Left lung (tissue), 14 donors: ENCODE measurements at places on chromosomes 12 and 14. TPM values are rescaled to one million over a fixed set of nuclear protein-coding genes. Genes with fewer than 3 reads are reported as not detected.

The NFATC4 gene
- 64.2 TPM for total RNA-seq

DNA sequence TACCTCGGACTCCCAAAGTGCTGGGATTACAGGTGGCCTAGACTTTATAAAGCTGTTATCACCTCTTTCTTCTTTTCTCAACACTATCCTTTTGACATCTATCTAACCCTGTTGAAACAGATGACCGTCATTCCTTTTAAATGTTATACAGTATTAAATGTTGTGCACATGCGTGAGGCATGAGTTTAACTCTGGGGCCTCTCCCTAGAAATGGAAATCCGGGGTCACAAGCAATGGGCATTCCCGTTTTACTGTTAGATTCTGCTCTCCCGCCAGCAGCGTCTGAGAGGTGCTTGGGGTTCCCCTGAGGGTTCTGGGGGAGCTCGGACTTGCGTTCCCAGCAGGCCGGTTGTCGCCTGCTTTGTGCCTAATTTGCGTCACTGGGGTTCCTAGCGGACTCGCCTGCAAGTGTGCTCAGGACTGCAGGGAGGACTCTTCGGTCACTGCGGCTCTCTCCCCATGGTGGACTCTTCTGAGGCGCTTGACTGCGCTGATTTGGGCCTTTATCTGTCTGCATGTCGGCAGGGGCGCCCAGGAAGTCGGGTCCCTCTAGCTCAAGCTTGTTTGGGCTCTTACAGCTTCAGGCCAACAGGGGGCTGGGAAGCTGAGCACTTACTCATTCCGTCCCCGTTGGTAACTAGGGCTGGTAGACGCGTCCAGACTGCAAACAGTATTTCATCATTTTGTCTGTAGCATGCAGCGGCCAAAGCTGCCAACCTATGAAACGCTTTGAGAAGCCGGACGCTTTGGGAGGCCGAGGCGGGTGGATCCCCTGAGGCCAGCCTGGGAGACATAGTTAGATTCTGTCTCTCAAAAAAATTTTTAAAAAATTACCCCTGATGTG lies 1.2 kb upstream of the RAN start:
- no peaks in the 10 kb centered on the region for H3K27me3 ChIP-seq
- peaks cover 15% of the 10 kb centered on the region for H3K4me1 ChIP-seq
- H3K4me3 ChIP-seq = peak overlapping the region; percentile 53
- H3K36me3 ChIP-seq = no peaks in the 10 kb centered on the region
- peak; percentile 35 for DNase-seq

- H3K27ac ChIP-seq = peak overlapping the region; percentile 76
- H3K36me3 ChIP-seq = no peaks in the 10 kb centered on the region
- H3K4me1 ChIP-seq = peaks cover 55% of the 10 kb centered on the region
These were observed 9.0 kb downstream of the PITPNM2 start for GRCh38 chr12:123141615-123142517.

DNA sequence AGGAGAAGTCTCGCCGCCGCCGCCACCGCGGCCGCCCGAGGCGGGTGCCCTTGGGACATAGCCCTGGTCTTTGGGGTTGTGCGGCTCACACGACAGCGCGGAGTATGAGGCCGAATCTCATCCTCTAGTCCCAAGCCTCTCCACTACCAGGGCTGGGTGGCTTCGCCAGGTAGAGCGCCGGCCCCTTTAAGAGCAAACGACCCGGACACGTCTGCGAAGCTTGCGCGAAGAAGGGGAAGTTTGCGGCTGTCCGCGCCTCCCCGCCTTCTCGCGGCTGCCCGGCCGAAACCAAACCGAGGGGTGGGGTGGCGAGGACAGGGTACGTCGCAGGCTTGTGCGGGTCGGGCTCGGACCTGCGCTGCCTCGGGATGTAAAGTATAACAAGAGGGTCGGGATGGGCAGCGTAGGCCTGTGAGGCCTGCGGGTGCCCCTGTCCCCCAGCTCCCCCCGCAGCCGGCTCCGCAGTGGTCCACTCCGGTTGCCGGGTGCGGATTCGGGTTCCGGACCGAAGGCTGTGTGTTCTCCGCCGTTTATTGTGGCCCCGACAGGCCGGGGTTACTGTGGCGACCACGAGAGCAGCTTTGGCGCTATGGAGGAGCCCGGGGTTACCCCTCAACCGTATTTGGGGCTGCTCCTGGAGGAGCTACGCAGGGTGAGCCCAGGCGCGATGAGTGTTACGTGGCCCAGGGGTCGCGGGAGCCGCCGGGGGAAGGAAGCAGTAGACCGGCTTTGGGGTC lies 33.3 kb downstream of the MIA2 start:
- H3K36me3 ChIP-seq = no peaks in the 10 kb centered on the region
- H3K27ac ChIP-seq = peak overlapping the region; percentile 100
- DNase-seq = peak; percentile 86
- peak overlapping the region; percentile 87 for H3K4me3 ChIP-seq
- H3K4me1 ChIP-seq = peaks cover 38% of the 10 kb centered on the region

DNA sequence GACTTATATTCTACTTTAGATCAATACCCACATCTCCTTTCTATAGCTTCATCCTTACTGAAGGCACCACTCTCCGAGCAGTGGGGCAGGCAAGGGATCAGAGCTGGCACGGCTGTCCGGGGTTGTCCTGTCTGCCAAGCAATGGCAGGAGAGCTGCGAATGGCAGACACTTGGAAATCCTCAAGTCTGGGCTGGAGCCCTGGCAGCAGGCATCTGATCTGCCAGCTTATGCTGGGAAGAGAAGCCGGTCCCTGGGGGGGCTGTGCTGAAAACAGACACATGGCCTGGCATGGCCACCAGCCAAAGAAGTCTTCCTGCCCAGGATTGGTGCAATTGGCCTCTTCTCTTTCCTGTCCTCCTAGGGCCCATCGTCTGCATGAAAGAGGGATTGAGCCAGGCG lies 280.2 kb upstream of the PWP1 start:
- H3K4me1 ChIP-seq = no peaks in the 10 kb centered on the region
- H3K36me3 ChIP-seq = no peaks in the 10 kb centered on the region
- DNase-seq = no peak
- no peaks in the 10 kb centered on the region for H3K27me3 ChIP-seq

GRCh38 chr12:22796941-22797630 lies 172.1 kb downstream of the ETNK1 start:
- DNase-seq = no peak
- H3K27ac ChIP-seq = no peak overlapping the region
- no peak overlapping the region for H3K4me3 ChIP-seq
- H3K27me3 ChIP-seq = no peaks in the 10 kb centered on the region
- no peaks in the 10 kb centered on the region for H3K4me1 ChIP-seq

DNA sequence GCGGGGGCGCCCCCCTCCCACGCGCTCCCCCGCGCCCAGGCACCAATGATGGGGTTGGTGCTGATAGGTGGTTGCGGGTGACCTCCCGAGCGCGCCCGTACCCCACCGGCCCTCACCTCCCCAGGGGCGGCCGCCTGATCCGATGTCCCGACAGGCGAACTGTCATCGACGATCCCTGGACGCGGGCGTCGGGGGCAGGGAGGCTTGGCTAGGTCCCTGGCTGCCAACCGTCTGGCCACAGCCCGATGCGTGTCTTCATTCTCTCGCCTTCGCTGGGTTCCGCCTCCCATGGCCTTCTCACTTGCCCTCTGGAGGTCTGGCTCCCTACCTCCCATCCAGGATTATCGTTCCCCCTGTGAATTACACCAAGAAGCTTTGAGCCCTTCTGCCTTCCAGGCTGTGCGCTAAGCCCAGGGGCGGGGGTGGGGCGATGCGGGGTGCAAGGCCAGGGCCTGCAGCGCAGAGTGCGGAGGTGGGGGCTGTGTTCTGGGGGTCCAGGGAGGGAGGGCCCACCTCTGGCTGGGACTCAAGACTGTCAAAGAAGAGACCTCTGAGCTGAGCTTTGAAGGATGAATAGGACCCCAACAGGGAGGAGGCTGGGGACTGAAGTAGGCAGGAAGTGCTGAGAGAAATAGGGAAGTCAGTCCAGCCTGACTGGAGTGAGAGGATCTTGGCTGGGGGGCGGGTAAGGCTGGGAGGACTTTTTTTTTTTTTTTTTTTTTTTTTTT lies 7.7 kb upstream of the RACGAP1 start:
- H3K36me3 ChIP-seq = no peaks in the 10 kb centered on the region
- peak overlapping the region; percentile 46 for H3K4me3 ChIP-seq
- no peak overlapping the region for H3K27ac ChIP-seq
- DNase-seq = peak; percentile 88
- peaks cover 15% of the 10 kb centered on the region for H3K4me1 ChIP-seq

DNA sequence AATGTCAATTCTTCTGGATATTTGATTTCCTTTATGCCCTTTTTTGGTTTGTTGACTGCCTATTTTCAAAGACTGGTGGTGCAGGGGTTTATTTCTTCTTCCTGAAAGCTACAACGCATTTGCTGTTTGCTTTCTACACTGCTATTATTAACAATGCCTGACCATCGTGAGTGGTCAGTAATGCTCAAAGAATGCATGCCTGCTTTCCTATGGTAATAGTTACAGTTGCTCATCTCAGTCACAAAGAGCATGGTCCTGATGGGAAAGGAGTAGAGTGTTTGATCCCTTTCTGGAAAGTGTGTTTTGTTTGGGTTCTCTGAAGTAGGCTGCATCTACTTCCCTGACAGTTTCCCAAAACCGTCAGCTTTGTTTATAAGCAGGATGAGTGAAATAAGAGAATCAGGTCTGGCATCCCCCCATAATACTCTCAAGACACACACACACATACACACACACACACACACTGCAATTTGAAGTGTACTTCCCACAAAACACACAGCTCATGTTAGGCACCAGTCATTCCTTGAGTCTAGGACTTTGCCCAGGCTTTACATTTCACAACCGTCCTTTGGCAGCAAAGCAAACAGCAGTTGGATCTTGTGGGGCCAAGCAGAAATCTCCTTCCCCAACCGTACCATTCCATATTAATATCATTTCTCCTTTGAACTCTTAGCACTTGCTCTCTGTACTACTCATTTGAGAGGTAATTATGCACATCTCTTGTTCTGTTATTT lies 56.6 kb downstream of the SUDS3 start:
- DNase-seq = no peak
- no peak overlapping the region for H3K4me3 ChIP-seq
- H3K4me1 ChIP-seq = no peaks in the 10 kb centered on the region
- no peak overlapping the region for H3K27ac ChIP-seq

DNA sequence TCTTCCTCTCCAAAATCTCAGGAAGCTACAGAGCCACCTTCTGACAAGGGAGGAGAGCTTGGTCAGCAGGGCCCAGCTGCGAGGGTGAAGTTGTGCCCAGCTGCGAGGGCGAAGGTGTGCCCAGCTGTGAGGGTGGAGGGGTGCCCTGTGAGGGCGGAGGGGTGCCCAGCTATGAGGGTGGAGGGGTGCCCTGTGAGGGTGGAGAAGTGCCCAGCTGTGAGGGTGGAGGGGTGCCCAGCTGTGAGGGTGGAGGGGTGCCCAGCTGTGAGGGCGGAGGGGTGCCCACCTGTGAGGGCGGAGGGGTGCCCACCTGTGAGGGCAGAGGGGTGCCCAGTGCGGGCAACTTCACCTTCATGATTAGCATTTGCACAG lies 20.4 kb upstream of the TTC7B start:
- H3K4me1 ChIP-seq = peaks cover 7% of the 10 kb centered on the region
- H3K27ac ChIP-seq = no peak overlapping the region
- H3K27me3 ChIP-seq = no peaks in the 10 kb centered on the region
- no peaks in the 10 kb centered on the region for H3K36me3 ChIP-seq

DNA sequence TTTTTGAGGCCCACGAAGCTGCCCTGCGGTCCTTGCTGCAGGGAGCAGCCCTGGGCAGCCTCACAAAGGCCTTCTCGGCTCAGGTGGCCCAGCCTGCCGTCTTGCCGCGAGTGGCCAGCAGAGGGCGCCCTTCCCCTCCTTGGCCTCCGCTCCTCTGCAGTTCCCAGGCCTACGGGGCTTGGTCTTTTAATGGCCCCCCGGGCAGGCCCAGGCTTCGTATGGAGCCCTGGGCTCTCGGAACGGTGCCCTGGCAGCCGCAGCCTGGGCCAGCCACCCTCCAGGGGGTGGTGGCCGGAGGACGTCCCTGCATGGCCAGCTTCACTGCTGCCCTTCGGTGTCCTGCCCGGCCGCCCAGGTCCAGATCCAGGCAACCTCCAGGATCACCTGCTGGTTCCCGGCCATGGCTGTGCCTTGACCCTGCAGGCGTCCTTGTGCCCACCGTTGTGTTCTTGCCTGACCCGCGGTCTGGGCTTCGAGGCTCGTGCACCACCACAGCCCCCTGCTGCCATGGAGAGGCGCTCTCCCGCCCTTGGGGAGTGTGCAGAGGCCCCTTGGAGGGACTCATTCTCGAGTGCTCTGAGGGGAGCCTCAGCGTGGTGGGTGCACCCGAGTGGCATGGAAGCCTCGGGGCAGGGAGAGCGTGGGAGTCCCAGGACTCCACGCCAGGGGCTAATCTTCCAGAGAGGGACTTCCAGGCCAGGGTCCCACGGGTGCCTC lies 9.4 kb downstream of the ASPG start:
- H3K4me3 ChIP-seq = no peak overlapping the region
- H3K36me3 ChIP-seq = no peaks in the 10 kb centered on the region
- H3K27me3 ChIP-seq = peaks cover 46% of the 10 kb centered on the region
- no peak overlapping the region for H3K27ac ChIP-seq
- H3K4me1 ChIP-seq = peaks cover 8% of the 10 kb centered on the region

DNA sequence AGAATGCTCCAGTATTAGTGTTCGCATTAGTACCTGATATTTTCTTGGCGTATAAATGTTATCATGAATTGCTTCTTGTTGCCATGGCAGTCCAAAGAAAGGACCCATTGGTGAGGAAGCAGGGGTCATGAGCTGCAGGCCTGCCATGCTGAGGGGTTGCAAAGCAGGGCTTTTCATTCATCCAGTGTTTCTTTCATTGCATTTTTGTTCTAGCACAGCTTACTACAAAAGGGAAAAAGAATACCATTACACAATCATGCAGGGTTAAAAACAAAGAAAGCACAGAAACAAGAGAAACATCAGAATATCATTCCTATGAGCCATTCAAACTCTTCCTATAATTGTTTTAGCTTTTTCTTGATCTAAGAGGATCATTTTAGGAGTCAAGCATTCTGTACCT lies 24.0 kb downstream of the DICER1 start:
- no peaks in the 10 kb centered on the region for H3K27me3 ChIP-seq
- H3K4me3 ChIP-seq = no peak overlapping the region
- no peaks in the 10 kb centered on the region for H3K36me3 ChIP-seq
- DNase-seq = no peak
- H3K4me1 ChIP-seq = peaks cover 37% of the 10 kb centered on the region

DNA sequence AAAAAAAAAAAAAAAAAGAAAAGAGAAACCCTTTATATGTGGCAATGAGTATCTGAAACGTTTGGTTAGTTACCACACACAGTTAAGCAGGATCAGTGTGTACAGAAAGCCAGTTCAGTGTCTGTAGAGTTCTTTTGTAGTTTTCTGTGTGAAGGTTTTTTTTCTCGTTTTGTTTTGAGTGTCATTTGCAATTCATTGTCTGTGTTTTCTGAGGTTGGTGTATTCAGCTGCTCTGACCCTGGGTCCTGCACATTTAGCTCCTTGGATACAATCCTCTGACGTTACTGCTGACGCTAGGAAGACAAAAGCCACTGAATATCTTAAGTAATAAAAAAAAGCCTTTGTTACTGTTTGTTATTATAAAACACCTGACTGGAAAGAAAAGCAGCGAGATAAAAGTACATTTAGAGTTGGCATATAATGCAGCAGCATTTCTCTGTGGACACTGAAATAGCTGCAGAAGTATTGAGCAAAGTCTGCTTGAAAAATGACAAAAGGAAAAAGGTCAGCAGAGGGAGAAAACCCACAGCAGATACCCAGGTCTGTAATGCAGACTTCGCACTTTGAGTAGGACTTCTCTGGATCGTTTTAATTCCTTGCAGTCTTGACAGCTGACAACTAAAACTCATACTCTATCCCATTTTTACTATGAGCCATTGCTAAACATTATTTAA lies 89.0 kb downstream of the POLR3B start:
- DNase-seq = no peak
- H3K27me3 ChIP-seq = no peaks in the 10 kb centered on the region
- H3K4me3 ChIP-seq = no peak overlapping the region
- no peaks in the 10 kb centered on the region for H3K36me3 ChIP-seq
- H3K4me1 ChIP-seq = no peaks in the 10 kb centered on the region

GRCh38 chr12:132610051-132610759 lies at the start of gene LRCOL1:
TSS of gene LRCOL1 (minus strand) at chr12:132610582. CDS start at chr12:132606251, 4,331 bp downstream.
- H3K27ac ChIP-seq = no peak within 1 kb of the TSS
- H3K4me3 ChIP-seq = no peak within 1 kb of the TSS
- no peaks in the 10 kb centered on the region for H3K36me3 ChIP-seq
